Activated naive CD8-positive, alpha-beta T cell treated with anti-CD3 and anti-CD28 coated beads, Interleukin-2, amount 50 U/mL, for 16 hours (primary cell): ENCODE measurements at places on chromosomes 16 and 17.

GRCh38 chr17:7704601-7705268 is at the start of gene EFNB3:
TSS of gene EFNB3 (plus strand) at chr17:7705202. CDS start at chr17:7705599, 397 bp downstream.
- no peak for DNase-seq

DNA sequence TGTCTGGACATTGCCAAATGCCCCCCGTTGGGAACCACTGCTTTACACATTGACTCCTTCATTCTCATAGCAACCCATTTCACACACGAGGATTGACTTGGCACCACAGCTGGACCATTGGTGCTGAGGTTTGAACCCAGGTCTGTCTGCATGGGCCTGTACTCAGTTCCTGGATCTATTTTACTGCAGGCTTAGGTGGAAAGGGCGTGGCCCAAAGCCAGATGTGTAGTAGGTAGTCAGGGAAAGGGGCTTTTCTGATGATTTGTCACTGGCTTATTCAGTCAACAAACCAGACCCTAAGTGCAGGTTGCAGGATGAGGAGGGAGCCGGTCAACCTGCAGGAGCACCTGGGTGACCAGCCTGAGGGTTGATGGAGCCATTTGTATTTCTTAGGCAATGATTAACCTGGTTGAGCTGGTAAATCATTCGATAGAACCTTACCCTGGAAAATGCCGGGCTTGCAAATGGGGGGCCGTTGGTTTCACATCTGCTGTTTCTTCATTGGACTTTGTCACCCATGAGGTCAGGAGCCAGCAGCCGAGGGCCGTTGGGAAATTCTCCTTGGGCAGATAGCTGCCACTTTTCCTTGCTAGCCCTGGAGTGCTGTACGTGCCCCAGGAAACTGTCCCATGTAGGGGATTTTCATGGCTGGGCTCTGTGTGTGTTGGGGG is 104.4 kb downstream of the CMIP start:
- no peak for DNase-seq

GRCh38 chr17:76783146-76783545 is 45.2 kb downstream of the MFSD11 start:
- DNase-seq: no peak

DNA sequence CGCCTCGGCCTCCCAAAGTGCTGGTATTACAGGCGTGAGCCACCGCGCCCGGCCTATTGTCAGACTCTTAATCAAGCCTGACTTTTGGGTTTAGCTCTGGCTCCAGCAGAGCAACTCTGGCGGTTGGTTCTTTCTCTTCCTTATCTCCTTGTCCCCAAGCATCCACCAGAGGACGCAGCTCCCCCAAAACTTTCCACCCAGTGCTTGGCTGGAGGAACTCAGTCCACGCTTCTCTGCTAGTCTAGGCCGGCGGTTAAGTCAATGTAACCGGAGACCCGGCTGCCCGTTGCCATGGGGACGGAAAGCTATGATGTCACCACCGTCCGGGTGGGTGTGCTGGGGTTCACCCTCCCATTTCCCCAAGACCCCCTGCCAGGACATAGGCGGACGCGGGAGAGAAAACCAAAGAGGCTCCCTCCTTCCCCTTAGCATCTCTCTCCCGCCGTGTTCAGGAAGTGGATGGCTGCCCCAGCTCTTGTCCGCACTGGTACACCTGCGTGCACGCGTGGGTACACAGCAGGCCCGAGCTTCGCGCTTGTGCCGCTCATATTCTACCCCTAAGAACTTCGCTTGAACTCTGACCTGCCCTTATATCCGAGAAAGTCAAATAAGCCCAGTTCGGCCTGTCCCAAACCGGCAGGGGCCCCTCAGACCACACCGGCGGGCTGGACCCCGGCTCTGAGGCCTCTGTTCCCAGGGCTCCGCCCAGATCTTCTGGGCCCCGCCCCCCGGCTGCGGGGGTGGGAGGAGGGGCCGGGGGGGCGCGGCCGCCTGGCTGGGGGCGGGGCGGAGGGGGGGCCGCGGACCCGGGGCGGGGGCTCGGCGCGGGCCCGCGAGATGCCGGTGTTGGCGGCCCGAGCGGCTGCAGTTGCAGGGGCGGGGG is at the start of gene RND2:
Gene RND2 (plus strand): TSS at position 825 of the 883 bp plus-strand sequence. CDS start 117 bp downstream, outside the sequence.
- peak; percentile 63 for DNase-seq

DNA sequence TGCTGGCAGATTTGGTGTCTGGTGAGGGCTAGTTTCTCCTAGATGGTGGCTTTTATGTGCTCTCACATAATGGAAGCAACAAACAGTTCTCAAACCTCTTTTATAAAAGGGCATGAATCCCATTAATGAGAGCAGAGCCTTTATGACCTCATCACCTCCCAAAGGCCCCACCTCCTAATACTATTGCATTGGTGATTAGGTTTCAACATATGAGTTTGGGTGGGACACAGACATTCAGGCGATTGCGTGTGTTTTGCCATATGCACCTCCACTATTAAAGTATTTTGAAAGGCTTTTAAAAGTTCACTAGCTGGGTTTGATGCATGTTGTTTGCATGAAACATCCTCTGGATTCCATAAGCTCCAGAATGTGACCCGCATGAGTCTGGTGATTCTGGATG is 24.4 kb upstream of the DNAJA2 start:
- DNase-seq: no peak

DNA sequence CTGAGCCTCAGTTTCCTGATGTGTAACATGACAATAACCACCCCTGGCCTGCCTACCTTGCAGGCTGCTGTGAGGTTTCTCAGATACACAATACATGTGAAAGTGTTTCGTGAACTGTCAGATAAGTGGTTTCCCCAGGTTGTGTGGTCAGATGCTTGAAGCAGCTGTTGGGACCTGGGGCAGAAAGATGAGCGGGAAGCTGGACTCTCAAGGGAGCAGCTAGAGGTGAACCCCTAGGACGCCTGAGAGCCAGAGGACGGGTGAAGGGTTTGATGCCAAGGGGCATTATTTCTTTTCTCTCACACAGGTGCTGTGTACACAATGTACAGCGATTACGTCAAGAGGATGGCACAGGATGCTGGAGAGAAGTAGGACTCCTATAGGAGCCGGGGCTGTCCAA is 2.3 kb downstream of the HIGD1B start:
- no peak for DNase-seq

GRCh38 chr17:66423056-66423955 is 120.9 kb downstream of the PRKCA start:
- DNase-seq: no peak

- peak; percentile 54 for DNase-seq
These were observed 20.1 kb downstream of the CD7 start for GRCh38 chr17:82297280-82297713.

GRCh38 chr16:58381661-58382060 is 10.6 kb upstream of the GINS3 start:
- no peak for DNase-seq

GRCh38 chr17:13337864-13338371 is 263.8 kb downstream of the HS3ST3A1 start:
- DNase-seq: no peak

DNA sequence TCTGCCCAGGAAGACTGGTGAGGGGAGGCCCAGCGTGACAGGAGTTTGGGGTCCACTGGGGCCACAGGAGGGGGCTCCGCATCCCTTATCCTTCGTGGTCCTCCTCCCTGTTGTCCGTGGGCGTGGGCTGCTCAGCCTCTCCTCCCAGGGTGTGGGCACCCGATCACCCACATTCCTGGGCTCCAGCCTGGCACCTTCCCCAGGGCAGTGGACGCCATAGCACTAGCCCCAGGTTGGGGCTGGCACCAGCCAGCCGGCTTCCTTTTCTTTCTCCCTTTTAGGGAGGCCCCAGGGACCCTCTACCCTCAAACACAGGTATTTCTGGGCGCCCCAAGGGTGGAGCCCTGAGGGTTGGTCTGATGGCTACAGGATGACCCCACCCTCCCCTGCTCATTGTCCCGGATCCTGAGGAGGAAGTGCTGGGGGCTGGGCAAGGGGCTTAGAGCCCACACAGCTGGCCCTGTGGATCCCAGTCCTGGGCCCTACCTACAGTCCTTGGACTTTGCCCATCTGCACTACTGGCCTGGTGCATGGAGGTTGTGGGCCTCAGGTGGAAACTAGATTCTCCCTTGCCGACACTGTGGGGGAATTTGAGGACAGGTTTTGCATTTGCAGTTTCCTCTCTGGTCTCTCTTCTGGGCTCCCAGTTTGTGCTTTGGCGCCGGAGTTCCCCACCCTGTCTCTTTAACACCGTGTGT is 1.1 kb downstream of the KIF1C start:
- DNase-seq: no peak

- DNase-seq: no peak
These were observed 176.0 kb downstream of the AATF start for GRCh38 chr17:37124821-37125173.

DNA sequence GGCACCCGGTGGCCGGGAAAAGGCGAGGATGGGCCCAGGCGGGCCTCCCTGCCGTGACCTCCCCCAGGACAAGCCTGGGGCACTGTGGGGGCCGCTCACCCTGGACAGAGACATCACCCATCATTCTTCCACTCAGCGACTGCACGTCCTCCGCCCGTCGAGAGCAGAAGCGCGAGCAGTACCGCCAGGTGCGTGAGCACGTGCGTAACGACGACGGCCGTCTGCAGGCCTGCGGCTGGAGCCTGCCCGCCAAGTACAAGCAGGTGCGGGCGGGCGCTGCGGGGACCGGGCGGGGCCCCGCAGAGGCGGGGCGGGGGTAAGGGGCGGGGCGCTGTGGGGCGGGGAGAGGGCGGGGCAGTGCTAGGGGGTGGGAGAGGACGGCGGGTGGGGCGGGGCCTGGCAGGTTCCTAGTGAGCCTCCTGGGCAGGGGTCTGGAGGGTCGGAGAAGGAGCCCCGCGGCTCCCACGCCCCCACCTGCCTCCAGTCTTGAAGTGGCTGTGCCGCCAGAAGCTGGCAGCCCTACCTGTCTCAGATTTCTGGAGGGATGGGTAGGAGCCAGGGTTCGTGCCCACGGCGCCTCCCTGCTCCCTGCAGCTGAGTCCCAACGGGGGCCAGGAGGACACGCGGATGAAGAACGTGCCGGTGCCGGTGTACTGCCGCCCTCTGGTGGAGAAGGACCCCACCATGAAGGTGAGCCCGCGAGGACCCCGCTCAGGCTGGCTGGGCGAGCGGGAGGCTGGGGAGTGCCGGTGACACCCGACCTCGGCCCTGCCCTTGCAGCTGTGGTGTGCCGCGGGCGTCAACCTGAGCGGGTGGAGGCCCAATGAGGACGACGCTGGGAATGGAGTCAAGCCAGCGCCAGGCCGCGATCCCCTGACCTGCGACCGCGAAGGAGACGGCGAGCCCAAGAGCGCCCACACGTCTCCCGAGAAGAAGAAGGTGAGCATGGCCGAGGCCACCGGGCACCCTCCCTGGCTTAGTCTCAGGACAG is 7.5 kb downstream of the NME3 start:
- DNase-seq: no peak

DNA sequence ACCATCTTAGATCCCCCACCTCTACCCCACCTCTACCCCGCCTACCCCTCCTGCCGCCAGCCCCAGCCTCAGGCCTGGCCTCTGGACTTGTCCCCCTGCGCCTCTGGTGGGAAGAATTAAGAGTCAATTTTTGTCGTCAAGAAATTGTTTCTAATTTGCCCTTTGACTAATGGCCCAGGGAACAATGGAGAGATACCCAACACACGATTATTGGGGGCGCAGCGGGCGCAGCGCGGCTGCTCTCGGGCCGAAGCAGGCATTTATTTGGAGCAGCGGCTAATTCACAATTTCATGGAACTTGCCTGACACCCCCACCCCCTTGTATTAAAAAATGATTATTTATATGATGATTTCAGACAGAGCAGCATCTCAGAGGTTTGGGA is 4.4 kb upstream of the BAHCC1 start:
- no peak for DNase-seq

GRCh38 chr17:58384897-58385296 is 32.4 kb downstream of the RNF43 start:
- DNase-seq: no peak

DNA sequence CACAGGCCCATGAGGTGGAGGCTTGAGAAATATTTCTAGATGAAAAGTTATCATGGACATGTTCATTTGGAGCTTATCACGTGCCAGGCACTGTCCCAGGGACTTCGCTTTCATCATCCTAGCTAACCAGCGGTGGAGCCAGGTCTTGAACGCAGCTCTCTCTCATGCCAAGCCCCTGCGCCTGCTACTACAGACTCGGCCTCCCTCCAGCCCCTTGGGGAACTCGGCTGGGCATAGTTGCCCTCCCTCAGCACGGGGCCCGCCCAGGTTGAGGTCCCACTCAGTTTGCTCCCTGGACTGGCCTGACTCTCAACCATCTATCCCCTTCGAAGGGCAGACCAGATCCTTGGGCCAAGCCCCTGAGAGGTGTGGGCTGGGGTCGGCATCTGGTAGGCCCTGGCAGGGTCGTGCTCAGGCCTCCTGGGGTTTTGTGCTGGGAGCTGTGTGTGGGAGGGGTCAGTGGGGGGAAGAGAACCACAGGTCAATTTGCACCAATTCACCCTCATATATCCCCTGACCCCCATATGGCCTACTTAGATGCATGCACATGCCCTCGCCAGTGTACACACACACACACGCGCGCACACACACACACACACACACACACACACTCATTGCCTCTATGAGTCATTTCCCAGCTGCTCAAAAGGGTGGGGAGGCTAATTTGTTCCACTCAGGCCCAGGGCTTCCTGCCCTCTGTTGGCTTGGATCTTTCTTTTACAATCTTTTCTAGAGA is 12.1 kb upstream of the SCN4A start:
- DNase-seq: no peak

- no peak for DNase-seq
These were observed 27.0 kb downstream of the ATP6V0A1 start for GRCh38 chr17:42485680-42486079.

DNA sequence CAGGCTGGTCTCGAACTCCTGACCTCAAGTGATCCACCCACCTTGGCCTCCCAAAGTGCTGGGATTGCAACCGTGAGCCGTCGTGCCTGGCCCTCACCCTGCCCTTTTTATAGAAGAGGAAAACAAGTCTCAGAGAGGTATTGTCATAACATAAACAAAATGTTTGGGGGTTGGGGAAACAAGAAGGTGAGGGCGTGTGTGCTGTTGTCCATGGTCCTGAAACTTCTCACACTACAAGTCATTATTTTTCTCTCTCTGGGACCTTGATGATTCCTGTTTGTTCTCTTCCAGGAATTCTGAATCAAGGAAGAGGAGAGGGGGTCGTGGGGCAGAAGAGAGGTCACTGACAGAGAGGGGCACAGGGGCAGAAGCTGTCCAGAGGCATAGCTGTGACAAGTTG is 160.2 kb upstream of the LHX1 start:
- DNase-seq: no peak

DNA sequence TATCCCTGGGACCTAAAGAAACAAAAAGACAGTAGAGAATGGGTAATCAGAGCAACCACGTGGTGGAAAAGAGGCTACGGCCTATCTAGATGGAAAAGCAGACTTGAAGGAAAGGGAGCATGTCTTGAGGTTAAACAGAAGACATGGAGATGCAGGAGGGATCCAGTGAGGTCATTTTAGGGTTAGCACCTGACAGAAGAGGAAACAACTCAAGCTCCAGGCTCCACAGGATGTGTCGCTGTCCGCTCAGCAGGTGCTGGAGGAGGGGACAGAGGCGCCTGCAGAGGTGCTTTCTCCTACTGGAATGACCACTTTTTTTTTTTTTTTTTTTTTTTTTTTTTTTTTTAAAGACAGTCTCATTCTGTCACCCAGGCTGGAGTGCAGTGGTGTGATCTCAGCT is 47.5 kb upstream of the CLEC3A start:
- no peak for DNase-seq
